A172 (cell line): ENCODE measurements at places on chromosomes 7 and 10. TPM values are rescaled to one million over a fixed set of nuclear protein-coding genes. Genes with fewer than 3 reads are reported as not detected.

DNA sequence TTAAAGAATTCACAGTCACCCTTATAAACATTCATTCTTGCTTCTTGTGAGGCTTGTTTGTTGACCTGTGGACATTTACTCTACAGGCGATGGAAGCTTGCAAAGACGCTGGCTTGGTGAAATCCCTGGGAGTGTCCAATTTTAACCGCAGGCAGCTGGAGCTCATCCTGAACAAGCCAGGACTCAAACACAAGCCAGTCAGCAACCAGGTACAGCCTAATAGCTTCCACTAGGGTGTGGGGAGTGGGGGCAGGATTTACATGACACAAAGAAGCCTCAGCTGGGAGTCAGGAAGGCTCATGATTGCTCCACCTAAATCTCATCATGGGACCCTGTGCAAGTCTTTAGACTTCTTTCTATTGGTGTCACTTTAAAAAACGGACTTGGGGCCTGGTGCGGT lies 29.0 kb downstream of the AKR1D1 start:
- no peak for DNase-seq

- no peak for DNase-seq
Measured at GRCh38 chr10:89523274-89523673, 12.1 kb downstream of the SLC16A12 start.

The BAMBI gene
- 36.2 and 43.8 TPM in 2 replicates for total RNA-seq

DNA sequence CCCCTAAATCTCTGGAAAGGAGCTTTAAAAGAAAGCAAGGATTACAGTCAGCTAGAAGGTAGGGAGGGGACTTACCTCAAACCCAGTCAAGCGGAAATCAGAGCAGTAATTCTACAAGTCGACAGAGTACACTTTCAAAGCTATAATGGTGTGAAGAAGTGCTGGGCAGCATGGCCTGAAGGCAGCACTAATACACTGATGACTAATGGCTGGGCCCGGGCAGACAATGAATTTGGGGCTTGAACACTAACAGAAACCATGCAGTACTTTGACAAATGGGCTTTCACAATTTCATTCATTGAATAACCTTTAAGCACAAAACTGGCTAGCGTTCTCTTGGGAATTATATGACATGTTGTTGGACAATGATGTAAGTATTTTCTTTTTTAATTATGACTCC lies 4.7 kb downstream of the GLI3 start:
- DNase-seq: peak; percentile 68

GRCh38 chr10:29535012-29535777 lies 99.6 kb downstream of the SVIL start:
- DNase-seq: peak; percentile 80

The ASZ1 gene
- not detected in 2 replicates for total RNA-seq
